ENCODE measurements at places on chromosomes 6 and 20. TPM values are rescaled to one million over a fixed set of nuclear protein-coding genes. Genes with fewer than 3 reads are reported as not detected.

GRCh38 chr6:16623029-16623653 is 138.1 kb downstream of the ATXN1 start:
- peak; percentile 41 for DNase-seq

GRCh38 chr6:89758830-89759229 is 60.8 kb downstream of the MDN1 start:
- no peak for DNase-seq

DNA sequence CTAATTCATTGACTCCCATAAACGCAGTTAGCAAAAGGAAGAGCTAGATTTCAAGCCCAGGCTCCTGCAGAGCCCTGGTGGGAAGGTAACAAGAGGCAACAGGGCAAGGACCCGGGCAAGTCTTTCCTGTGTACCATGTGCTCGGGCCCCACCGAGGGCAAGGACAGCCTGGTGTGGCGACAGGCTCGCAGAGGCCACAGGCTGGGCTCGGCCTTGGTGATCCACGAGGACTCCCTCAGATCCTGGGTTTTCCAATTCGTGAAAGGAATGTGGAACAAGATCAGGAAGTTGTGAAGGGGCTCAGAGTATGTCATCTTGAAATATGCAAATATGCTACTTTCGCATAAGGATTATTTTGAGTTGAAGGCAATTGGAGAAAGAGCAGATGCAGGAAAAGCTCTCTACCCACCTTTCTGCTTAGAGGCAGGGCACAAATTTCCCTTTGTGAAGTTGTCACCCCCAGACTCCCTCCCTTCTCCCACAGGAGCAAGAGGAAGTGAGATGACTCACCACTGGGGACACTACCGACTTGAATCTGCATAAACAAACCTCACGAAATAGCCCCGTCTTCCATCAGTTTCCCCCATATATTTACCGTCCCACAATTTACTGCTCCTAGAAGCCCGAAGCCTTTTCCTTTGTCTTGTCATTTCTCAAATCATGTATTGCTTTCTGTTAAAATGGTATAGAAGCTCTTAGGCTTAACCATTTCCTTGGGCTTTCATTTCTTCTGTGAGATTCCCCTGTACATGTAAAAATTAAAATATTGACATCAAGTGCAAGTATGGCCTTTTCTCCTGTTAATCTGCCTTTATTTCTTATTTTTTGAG is 79.0 kb downstream of the PSMG4 start:
- DNase-seq = peak; percentile 16

DNA sequence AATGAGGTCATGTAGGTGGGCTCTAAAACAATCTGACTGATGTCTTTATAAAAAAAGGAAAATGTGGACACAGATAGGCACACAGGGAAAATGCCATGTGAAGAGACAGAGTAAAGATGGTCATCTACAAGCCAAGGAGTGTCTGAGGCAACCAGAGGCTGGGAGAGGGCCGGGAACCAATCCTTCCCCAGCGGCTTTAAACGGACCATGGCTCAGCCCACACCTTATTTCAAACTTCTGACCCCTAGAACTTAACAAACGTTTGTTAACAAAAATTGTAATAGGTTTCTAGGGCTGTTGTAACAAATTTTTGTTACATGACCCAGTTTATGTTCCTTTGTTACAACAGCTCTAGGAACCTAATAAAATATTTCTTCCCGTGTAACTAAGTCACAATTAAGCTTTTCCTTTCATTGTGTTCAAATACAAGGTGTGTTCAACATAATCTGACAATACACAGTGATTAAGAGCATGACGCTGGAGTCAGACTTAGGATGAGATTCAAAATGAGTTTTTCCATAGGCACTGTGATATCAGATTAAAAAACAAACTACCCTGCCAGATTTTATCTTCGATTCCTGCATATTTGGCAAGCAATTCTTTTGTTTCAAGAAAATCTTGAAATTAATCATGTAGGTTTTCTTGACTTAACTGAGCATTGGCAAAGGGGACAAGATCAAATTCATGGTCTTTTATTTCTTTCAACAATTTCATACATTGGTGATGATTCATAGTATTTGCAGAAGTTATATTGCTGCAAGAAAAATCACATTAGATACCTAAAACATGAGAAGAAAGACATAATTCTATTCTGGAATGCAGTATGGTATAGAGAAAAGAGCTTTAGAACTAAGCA is 169.5 kb upstream of the RIPOR2 start:
- DNase-seq = no peak

DNA sequence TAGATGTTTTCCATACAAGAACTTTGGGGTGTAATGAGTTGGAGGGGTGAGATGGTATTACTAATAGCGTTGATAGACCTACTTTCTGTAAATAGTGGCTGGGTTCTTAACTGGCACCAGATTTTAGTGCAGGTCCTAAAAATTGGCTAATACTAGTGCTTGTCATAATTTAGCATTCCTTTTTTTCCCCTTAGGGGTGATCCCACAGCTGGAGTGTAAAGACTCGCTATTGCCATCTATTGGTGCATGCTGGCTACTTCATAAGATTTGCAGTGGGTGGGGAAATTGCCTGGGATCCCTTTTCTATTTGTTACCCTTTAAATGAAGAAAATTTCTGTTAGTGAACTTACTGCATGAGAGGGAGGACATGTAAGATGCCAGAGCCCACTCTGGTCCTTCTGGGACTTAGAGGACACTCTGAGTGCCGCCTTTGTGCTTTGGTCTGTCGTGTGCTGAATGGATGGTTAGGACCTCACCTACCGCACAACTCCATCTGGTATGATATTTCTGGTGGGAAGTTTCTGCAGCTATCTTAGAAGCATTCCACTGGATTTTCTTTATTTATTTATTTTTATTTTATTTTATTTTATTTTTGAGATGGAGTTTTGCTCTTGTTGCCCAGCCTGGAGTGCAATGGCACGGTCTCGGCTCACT is 195.5 kb downstream of the JARID2 start:
- peak; percentile 79 for DNase-seq

DNA sequence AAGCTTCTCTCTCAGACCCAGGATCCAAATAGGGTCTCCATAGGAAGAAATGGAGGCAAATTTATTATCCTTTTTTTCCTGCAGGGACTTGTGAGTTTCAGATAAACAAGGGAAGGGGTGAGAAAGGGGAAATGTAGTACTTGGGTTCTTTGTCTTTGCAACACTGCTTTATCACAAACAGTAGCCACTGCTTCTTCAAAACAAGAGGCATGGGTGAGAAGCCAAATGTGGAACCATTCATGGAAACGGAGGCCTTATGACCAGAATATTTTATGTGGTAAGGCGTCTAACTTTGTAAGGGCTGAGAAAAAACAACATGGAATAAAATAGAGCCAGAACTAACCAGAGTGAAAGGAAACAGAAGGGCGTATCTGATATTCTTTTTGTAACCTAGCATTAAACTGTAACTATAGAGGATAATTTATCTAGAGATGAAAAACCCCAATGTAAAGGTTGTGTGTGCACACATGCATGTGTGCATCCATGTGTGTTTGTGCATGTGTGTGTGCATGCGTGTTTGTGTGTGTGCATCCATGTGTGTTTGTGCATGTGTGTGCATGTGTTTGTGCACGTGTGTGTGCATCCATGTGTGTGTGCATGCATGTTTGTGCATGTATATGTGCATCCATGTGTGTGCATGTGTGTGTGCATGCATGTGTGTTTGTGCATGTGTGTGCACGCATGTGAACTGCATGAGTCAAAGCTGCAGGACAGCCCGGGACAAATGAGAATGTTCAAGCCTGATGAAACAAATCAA is 143.3 kb upstream of the SMLR1 start:
- DNase-seq = no peak

DNA sequence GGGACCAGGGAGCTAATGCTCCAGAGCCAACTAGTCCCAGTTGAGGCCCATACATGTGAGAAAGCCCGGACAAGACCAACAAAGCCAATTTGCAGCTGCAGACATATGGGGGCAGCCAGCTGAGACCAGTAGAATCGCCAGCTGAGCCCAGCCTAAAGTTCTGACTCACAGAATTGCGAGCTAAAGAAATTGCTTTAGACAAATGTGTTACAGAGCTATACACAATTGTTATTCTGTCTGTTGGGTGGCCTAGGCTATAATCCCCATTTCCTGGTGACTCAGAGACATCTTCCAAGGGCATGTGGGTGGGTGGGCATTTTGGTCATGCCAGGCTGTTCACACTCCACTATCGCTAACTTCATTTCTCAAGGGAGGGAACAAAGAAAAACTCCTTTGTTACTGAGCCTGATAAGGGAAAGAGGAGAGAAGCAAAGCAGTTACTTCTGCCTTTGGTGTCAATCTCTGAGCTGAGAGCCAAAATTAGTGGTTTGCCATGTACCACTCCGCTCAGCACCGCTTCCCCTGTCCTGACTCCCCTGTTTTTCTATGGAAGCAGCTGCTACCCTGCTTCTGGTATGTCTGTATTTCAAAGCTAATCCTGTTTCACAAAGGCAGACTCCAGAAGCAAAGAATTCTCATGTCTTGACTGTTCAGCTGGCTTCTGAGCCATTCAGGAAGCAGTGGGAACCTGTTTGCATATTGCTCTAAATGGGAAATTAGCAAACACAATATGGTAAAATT is 26.1 kb downstream of the SCP2D1 start:
- no peak for DNase-seq

GRCh38 chr20:35269055-35269781 is 8.7 kb downstream of the MMP24OS start:
- peak; percentile 50 for DNase-seq

DNA sequence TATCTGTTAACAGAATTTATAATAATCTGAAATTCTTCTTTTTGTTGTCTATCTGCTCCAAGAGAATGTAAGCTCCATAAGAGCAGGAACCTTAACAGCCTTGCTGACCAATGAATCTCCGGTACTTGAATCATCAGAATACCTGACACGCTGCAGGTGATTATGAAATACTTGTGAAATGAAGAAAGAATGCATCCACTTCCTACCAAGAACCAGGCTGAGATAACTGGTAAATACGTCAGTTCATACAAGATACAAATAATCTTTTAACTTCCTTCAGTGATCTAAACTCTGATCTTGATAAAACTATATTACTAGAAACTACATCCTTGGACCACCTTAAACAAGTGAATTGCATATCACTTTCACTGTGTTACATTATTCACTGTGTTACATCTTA is 116.2 kb downstream of the MAP3K5 start:
- peak; percentile 45 for DNase-seq

GRCh38 chr6:37139230-37139962 is 30.6 kb upstream of the PIM1 start:
- DNase-seq = no peak

DNA sequence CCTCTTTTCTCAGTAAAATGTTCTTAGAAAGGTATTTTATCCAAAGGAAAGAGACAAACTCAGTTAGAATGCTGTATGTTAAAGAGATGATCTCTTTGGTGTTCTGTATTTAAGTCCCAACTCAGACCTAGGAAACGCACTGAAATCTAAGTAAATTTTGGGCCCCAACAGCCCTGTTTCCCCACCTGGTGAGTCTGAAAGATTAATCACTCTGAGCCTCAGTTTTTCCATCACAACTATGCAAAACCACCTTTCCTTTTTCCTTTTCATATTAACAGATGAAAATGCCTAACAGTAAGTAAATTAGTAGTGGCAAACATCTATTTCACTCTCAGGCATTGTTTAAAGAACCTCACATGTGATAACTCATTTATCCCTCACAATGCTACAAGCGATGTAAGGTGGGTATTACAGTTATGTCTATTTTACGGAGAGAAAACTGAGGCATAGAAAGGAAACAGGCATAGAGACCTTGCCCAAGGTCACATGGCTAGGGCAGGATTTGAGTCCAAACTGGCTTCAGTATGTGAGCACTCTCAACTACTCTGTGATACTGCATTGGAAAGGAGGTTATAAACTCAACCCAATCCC is 36.0 kb upstream of the FAM83C start:
- no peak for DNase-seq

DNA sequence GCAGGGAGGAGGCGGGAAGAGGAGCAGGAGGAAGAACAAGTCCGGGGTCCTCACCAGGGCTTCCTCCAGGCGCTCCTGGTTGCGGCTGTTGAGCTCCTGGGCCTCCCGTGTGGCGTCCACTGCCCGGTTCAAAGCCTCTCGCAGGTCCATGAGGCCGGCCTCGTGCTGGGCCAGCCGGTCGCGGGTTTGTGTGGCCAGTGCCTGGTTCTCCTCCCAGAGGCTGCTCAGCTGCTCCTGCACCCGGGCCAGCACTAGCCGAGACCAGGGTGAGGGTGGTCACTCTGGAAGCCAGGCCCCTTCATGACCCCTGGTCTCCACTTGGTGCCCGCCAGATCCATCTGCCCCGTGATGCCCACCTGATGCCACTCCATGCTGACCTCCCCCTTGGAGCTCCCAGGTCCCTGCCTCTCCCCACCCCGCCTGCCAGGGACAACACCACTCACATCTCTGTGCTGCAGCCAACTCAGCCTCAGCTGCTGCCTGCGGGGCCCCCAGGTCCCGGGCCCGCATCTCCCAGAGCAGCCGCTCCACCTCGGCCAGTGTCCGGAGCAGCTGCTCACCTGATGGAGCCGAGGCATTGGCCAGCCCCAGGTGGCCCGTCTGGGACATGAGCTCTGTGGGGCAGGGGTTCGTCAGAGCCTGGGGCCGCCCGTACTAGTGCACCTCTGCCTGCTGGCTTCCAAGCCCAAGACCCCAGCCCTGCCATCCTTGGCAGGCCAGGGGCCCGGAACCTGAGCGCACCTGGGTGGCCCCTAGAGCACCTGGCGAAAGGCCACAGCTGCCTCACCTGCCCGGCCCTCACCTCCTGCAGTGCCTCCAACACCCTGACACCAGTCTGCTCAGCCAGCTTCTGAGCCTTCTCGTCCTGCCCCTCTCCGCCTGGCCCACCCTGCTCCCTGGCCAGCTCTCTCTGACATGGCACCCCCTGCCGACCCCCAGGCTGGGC is 15.9 kb downstream of the ADRM1 start:
- peak; percentile 6 for DNase-seq

DNA sequence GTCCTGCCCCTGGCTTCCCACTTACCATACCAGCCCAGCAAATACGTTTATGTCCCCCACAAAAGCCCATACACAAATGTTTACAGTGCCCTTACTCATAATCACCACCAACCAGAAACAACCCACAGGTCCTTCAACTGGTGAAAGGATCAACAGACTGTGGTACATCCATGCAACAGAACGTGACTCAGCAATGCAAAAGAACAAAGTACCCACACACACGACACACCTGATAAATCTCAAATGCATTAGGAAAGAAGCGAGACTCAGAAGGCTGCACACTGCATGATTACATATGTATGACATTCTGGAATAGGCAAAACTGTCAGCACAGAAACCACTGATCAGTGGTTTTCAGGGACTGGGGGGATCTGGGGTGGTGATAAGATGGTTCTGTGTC is 20.5 kb downstream of the NCR2 start:
- DNase-seq = no peak

- DNase-seq = peak; percentile 59
These were observed 29.5 kb downstream of the TOP1 start for GRCh38 chr20:41057999-41058673.

GRCh38 chr6:140641412-140641811 is 1267.0 kb upstream of the CITED2 start:
- DNase-seq = no peak

Gene ESR1
- 2.6 TPM for total RNA-seq

Gene SIM1
- not detected for total RNA-seq

Gene KDM1B
- total RNA-seq = 14.2 TPM

Gene KIF25
- under 0.01 TPM for total RNA-seq

Gene ANGPT4
- total RNA-seq = not detected

Gene STX11
- 0.97 TPM for total RNA-seq

Gene SOBP
- 1.9 TPM for total RNA-seq

Gene HLA-DQB2
- total RNA-seq = not detected

Measured in fibroblast of villous mesenchyme (primary cell).